H4 (cell line): ENCODE measurements at places on chromosomes 6 and 20. TPM values are rescaled to one million over a fixed set of nuclear protein-coding genes. Genes with fewer than 3 reads are reported as not detected.
A peak's percentile ranks its signal among the peaks of the same experiment; 100 is the strongest.

- no peak for DNase-seq
Measured at GRCh38 chr20:31663838-31664695, 26.4 kb downstream of the COX4I2 start.

- no peak for DNase-seq
Measured at GRCh38 chr20:1323830-1324597, 4.9 kb downstream of the SDCBP2 start.

DNA sequence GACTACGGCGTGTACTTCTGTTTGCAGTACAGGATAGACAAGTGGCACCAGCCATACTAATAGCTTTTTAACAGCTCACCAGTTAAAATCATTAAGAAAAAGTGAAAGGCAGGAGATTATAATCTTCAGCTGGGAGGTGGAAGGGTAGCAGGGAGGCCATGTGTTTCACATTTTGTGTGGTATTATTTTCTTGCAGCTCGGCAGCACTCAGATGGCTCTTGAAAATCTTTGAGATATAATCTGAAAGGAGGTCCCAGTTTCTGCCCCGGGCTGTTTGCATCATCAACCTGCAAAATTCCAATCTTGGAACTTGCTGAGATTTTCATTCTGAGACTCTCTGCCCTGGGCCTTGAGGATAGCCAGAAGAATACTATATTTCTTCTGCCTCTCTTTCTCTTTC, 87.5 kb upstream of the HDAC2 start:
- no peak for DNase-seq

GRCh38 chr6:13331516-13332348, 3.4 kb upstream of the TBC1D7 start:
- no peak for DNase-seq

DNA sequence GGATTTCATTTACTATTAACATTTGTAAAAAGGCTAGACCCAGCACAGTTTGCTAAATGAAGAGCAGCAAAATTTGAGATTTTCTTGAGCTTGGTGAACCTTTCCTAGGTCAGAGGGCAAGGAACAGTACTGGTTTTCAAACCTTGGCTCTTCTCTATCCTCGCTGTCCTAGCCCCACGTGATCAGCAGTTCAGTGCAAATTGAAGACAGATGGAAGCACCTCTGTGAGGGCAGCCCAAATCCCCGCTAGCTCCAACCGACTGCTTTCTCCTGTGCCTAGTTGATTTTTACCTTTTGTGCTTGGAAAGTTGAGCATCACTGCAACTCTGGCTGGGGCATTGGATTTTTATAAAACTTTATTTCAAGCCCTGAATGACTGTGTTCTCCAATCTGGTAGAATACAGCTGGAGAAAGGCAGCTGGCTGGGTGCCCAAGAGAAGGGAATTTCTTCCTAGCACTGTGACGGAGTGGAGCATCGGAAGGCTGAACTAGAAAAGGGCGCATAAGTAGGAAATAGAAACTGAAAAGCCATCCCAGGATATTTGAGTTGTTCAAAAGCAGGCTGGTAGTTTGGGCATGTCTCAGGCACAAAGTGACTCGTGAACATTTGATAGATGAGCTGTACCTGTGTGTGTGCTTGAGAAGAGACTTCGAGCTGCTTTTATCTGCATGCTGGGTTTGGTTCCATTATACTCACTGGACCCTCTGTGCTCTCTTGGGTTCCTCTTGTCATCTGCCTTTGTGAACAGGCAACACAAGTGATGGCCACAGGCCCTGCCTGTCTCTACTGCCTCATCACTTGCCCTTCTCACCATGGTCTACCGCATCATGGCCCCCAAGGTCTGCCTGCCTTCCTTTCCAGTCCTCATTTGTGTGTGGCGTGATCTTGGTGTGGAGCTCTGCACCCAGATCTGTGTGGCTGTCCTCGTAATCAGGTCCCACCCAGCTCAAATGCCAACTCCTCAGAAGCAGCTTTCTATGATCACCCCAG, 2.3 kb downstream of the RNF114 start:
- DNase-seq: no peak

DNA sequence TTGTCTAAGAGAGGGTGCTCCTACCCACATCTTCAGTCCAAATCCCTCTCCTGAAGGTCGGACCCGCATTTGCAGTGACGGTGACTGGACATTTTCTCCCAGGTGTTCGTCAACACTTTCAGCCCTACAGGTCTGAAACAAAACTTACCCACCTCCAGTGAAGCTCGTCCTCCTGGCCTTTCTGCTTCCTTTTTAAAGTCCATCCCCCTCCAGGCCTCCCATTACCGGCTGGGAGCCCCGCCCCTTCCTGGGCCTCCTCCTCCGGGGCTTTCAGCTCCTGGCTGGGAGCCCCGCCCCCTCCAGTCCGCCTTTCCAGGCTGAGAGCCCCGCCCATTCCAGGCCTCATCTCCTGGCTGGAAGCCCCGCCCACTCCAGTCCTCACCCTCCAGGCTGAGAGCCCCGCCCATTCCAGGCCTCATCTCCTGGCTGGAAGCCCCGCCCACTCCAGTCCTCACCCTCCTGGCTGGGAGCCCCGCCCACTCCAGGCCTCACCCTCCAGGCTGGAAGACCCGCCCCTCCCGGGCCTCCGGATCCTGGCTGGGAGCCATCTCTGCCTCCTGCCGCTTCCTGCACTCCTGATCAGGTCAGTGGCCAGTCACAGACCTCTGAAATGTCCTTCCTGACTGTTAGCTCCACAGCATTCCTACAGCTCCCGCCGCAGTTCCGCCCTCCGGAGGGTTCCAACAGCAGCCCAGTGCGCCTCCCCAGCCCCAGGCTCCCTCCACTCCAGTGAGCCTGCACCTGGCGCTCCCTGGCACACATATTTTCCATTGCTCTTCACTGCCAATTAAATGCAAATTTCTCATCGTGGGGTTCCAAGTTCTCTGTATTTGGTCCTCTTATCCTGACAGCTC, 98.5 kb downstream of the LY86 start:
- DNase-seq: peak; percentile 88

GRCh38 chr6:158033077-158033750, 51.6 kb downstream of the SYNJ2 start:
- no peak for DNase-seq

DNA sequence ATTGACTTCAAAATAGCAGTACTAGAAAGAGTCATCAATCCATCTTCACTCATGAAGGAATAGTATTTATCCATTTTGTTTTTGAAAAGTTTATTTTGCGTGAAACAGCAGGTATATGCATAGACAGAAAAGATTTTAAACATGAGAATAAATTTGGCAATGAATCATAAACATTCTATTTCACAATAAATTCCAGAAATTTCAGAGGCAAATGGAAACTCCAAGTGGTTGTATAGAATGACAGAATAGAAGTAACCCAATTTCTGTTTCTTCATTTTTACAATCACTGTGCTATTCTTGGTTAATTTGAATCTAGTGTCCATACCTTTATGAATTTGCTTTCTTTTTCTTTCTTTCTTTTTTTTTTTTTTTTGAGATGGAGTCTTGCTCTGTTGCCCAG, 173.0 kb upstream of the ECI2 start:
- DNase-seq: no peak

DNA sequence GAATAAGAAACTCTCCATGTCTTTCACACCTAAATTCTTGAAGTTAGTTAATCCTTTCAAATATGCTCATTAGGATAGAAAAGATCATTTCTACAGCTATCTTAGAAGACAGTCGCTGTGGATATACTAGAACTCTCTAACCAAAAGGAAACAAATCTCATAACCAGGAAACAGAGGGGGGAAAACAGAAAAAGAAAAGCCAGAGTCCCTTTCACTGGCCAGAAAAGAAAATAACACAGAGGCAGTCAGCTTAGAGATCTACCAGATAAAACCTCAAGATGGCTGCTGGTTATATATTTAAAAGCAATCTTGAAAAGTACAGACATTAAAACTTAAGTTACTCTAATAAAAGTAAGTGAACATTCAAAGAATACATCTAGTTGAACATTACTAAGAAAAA, 19.6 kb downstream of the NUP153 start:
- no peak for DNase-seq

DNA sequence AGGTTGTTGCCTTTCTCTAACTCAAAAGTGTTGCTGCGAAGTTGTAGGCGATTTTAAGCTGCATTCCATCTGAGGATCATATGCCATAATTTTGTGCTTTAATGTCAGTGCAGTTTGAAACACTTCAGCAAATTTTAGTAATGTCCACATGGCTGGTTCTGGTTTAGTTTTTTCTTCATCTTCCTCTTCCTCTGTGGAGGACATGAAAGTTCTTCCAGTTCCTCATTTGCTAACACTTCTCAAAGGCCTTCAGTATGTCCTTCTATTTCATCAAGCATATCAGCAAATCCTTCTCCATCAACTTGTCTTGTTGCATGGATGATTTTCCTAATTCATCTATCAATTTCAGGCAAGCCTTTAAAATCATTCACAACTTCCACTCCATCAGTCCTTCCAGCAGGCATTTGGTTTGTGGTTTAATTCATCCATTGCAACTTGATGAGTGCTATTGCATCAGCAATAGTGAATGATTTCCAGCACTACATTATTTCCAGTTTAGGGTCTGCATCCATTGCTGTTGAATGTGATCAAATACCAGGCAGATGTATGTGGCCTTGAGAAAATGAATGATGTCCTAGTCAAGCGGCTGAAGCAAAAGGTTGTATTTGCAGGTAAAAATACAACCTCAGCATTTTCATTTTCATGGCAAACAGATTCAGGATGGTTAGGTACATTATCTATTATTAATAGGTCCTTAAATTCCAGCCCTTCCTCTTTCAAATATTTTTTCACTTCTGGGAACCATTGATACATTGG, 20.2 kb downstream of the SHLD1 start:
- DNase-seq: no peak

GRCh38 chr20:14555676-14556075, 218.3 kb upstream of the FLRT3 start:
- no peak for DNase-seq

GRCh38 chr6:39812496-39812852, 20.3 kb downstream of the DAAM2 start:
- DNase-seq: no peak

DNA sequence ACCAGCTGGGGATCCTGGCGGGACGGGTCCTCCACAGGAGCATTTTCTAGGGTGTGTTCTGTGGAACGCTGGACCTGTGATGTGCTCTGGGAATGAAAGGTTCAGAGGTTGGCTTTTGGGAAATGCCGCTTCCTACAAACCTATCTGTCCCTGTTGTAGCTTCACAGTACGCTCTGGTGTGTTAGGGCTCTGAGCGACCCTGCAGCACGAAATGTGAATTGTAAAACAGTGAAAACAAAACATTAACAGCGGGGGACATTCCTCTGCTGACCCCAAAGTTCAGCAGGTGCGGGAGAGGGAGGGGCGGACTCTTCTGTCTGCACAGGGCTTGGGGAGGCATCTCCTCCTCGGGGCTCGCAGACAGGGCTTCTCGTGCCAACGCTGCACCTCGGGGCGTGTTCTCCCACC, 155.9 kb downstream of the NRN1 start:
- DNase-seq: no peak

DNA sequence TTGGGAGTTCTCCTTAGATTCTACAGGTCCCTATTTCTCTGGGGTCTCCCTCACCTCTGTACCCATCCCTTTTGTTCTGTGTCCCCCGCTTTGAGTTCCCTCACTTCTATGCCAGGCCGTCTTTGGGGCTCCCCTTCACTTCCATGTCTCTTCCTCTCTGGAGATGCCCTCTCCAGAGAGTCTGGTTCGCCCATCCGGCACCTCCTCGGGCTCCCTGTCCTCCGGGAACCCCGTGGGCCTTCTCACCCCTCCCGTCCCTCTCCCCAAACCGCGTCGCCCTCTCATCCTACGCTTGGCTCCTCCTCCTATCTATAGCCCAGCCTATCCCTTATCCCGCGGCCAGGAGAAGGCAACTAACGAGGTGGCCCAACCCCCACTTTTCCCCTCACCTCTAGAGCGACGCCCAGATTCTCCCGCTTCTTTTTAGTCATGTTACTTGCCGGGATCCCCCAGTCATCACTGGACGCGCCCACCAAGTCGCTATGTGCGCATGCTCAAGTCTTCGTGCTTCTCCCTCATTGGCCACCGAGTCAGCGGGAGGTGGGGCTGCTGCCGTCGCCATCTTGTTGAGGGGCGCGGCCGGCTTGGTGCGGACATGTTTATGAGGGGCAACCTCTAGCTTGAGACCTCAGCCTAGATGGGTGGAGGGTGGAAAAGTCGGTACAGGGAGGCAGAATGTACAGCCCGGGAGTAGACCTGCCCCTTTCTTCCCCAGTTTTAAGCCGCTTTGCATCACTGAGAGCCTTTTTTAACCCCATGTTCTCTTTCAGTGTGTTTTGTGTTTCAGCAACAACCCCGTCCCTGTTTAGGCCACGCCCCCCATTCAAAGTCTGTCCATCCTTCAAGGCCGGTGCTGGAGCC, at the start of gene CCDC167:
TSS of gene CCDC167 (minus strand) at position 461 of the 861 bp plus-strand sequence. CDS start at position 431, 30 bp downstream.
- DNase-seq: peak; percentile 99

GRCh38 chr6:107348224-107348623, 111.1 kb downstream of the PDSS2 start:
- DNase-seq: no peak

DNA sequence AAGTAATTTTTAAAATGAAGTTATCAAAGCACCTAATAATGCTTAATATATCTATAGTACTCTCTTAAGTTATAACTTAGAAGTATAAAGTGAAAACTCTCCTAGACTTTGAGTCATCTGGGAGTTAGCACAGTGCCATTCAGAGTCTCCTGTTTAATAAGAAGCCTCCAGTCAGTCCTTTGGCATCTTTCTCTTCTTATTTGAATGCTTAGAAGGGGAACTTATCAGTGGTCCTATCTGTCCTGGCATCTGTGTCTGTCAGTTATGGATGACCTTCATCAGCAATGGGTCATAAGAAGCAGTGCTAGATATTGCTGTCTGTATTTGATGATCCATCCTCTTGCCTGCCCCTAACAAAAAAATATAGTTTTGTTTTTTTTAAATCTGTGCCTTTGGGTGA, 15.2 kb downstream of the TMEM200A start:
- no peak for DNase-seq

DNA sequence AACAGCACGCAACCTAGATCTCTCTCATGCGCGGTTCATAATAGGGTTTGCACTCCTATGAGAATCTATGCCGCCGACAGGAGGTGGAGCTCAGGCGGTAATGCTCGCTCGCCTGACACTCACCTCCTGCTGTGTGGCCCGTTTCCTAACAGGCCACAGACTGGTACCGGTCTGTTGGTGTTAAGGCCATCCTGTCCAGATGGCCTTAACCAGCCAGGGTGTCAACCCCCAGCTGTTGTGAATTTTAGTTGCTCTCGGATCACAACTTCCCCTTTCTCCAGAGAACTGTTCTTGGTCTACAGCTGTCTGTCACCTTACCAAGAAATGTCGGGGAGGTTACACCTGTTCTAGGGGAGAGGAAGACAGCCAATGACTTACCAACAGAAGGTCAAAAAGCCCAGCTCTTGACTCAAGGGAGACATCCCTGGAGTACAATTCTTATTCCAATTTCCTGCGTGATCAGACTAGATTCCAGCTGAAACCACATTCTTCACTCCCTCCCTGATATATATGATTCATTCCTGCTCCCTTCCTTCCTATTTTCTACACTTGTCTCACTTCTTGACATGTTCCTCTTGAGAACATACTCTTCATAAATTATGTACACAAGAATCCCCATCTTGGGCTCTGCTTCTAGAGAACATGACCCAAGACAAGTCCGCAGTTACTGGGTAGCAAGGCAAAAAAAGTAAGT, 23.1 kb upstream of the DNAAF9 start:
- DNase-seq: no peak

- no peak for DNase-seq
Measured at GRCh38 chr6:133689863-133690262, 199.1 kb upstream of the TCF21 start.

Gene TMX4
- total RNA-seq: 21.8 and 27.4 TPM in 2 replicates

Gene OXT
- total RNA-seq: not detected in 2 replicates

Gene TCP11
- total RNA-seq: 0.14 TPM in 1 of 2 replicates, not detected in the other

Gene HS3ST5
- total RNA-seq: not detected in 2 replicates

Gene TSBP1
- total RNA-seq: not detected in 2 replicates

Gene PLA2G7
- not detected in 2 replicates for total RNA-seq

Gene MTG2
- total RNA-seq: 13.3 and 18.0 TPM in 2 replicates

Gene LY6G6D
- total RNA-seq: not detected in 2 replicates

Gene MAPK14
- 35.7 and 37.6 TPM in 2 replicates for total RNA-seq

Gene SYNE1
- total RNA-seq: 9.8 and 14.3 TPM in 2 replicates

Gene TSHZ2
- 0.33 and 1.4 TPM in 2 replicates for total RNA-seq
